ENCODE measurements at places on chromosomes 5 and 9.

DNA sequence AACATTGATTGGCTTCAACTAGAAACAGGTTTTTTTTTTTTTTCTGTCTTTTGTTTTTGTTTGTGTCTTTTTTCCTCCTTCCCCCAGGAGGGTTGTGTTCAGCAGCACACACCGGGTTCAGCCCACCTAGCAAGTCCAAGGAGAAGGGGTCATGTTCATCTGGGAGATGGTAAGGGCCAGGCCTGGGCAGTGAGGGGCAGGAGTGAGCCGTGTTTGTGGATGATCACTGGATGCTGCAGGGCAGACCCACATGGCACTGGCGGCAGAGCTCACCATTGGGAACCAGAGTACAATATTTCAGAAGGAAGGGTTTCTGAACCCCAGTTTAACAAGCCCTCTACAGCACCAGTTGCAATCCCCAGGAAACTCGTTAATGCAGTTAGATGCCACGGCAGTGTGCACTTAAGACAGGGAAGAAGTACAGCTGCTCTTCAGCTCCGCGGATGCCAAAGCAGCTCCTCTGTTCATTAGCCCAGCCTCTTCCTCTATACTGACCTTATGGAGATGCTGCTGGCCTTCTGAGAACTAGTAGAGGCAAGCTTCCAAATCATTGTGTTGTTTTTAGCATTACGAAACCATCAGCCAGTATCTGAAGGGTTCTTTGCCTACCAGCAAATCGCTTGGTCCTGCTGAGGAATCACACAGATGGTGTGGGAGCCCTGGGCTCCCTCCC is 508.2 kb upstream of the WWC1 start:
- DNase-seq = no peak

- peak; percentile 65 for DNase-seq
These were observed 132.1 kb downstream of the AP3B1 start for GRCh38 chr5:78162253-78162862.

- DNase-seq = no peak
These were observed 36.5 kb upstream of the SYNPO start for GRCh38 chr5:150604010-150604409.

DNA sequence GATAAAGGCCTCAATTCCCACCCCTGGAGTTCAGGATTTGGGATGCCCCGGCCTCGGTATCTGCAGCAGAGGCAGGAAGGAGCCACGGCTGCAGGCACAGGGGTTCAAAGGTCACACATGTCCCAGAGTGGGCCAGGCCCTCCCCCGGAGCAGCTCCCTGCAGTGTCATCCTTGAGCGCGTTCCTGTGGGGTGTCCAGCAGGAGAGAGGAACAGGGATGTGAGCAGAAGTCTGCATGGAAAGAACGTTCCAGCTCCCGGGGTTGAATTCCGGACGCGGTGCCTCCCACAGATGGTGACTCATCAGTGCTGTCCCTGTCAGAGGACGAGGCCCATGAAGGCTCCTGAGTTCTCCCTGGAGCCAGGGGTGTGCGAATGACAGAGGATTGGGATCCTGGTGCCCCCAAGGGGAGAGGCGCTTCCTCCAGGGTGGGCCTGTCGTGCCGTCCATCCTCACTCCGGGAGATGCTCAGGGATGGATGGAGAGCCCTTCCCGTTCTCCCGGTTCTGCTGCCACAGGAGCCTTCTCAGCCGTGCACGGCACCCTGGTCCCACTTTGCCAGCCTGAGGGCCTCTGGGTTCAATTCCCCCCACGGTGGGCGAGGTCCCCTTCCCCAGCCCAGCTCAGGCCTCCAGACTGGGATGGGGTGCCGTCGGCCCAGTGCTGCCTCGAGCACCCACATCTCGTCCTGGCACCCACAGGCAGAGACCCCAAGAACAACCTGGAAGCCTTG is 3.1 kb downstream of the LCN1 start:
- no peak for DNase-seq

DNA sequence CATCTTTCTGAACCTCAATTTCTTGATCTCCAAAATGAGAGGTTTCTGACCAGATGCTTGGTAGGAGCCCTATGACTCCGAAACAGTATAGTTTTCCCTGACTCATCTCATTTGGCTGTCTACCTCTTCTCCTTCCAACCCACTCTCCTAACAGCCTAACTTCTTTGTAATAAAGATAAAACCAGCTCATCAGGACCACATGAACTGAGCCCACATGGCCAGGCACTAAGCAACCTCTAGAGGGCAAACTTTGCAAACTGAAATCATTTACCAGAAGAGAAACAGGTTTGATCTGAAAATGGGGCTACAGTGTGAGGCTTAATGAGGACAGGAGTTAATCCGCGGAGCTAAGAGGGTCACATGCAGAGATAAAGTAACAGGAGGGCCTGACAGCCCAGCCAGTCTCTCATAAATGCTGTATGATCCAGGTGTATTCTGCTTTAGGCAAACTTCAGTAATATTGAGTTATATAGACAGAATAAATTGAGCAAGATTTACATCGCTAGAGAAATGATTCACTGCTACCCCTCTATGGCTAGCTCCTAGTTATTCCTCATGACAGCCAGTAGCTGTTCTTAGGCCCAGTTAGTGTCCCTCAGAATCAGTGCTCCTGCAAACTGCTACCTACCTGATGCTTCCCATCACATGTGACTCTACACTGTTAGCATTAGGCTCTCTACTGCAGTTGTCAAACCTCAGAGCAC is 64.6 kb downstream of the ABCA1 start:
- DNase-seq = peak; percentile 88

- DNase-seq = no peak
These were observed 78.9 kb downstream of the APBA1 start for GRCh38 chr9:69593301-69593700.

Measured in neural progenitor cell (in vitro differentiated cells).